ENCODE measurements at places on chromosomes 12 and 14.

DNA sequence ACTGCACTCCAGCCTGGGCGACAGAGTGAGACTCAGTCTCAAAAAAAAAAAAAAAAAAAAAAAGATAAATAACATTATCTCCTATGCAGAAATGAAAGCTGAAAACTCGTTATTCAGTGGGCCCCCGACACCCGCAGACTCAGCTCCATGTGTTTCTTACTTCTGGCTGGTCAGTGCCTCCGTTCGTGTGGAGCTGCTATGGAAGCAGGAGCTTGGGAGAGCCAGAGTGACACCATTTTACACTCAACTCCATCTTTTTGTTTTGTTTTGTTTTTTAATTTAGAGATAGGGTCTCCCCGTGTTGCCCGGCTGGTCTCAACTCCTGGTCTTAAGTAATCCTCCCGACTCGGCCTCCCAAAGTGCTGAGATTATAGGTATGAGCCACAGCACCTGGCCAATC lies 13.3 kb upstream of the PLEKHG6 start:
- DNase-seq, result no peak
- no peak overlapping the region for H3K4me3 ChIP-seq
- H3K27me3 ChIP-seq, result no peaks in the 10 kb centered on the region
- H3K4me1 ChIP-seq, result no peaks in the 10 kb centered on the region
- no peaks in the 10 kb centered on the region for H3K36me3 ChIP-seq

DNA sequence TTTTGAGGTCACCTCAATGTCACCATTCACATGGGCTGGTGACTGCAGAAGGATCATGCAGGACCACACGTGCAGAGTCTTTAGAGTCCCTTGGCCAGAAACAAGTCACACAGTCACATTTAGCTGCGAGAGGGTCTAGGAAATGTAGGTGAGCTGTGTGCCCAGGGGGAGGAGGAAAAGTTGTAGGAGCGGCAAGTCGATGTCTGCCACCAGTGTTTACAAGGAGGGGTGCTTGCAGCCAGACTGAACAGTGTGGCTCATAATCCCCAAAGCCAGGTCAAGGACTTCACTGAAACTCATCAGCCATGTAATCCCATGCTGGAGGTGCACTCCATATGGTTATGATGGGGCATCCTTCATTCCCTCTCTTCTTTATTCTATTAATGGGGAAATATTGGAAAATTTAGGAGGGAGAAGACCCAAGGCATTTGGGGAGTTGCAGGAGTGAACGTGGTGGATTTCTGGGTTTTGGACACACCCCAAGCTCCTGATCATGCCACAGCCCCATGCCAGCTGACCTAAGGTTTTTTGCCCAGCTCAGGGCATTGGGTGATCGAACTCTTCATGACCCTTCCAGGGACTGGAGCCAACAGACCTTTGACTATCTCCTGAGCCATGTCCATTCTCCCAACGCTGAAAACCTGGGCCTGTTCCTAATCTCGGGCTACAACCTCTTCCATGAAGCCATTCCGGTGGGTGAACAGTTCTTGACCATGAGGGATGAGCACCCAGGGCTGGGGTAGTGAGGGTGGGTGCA lies 7.2 kb downstream of the DAO start:
- H3K27ac ChIP-seq, result no peak overlapping the region
- DNase-seq, result no peak
- no peak overlapping the region for H3K4me3 ChIP-seq
- H3K36me3 ChIP-seq, result no peaks in the 10 kb centered on the region

DNA sequence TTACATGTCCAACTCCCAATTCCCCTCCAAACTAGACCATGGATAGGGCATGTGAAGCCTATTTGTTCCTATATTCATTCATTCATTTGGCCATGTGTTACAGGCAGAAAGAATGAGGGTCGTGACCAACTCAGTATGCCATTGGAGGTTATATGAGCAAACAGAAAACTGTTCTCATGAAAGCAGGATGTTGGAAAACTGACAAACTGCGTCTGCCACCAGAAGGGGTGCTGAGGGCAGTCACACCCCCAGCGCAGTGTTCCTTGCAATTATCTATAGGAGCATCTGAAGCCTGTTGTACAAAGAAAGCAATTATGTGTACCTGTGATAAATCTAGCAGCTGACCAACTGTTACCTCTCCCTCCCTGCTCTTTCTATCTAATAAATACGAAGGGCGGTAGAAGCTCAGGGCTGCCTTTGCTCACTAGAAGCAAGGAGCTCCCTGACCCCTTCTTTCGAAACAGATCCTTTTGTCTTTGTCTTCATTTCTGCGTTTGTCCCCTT lies 21.1 kb downstream of the ENTPD5 start:
- H3K27ac ChIP-seq, result no peak overlapping the region
- no peak for DNase-seq
- no peak overlapping the region for H3K4me3 ChIP-seq
- H3K4me1 ChIP-seq, result no peaks in the 10 kb centered on the region
- H3K27me3 ChIP-seq, result no peaks in the 10 kb centered on the region

GRCh38 chr12:52636592-52637258 lies 15.3 kb downstream of the KRT2 start:
- DNase-seq, result no peak
- H3K4me1 ChIP-seq, result no peaks in the 10 kb centered on the region
- no peak overlapping the region for H3K4me3 ChIP-seq
- no peaks in the 10 kb centered on the region for H3K36me3 ChIP-seq
- H3K27me3 ChIP-seq, result peaks cover 8% of the 10 kb centered on the region

DNA sequence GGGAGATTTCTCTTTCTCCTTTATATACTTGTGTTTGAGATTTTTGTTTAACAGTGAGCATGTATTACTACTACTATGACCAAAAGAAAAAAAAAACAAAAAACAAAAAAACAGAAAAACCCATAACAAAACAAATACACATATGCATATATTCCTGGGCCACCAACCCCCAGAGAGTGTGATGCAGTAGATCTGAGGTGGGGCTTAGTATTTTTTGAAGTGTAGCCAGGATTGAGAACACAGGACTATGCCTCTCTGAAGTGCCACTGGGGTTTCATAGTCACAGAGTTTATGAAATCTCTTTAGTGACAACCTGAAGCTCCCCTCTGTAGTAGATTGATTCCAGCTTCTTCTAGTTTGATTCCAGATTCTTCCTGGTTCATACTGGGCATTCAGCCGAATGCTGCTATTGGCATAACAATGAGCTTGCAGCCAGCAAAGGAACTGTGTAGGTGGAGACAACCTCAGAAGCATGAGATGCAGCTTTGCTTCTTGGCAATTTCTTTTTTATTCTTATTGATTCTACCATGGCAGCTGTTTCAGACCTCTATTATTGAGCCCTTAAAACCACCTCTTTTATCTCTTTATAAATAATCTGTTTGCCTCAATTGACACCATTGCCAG lies 15.5 kb upstream of the ANO4 start:
- H3K4me1 ChIP-seq, result peaks cover 9% of the 10 kb centered on the region
- no peaks in the 10 kb centered on the region for H3K36me3 ChIP-seq
- no peak for DNase-seq
- no peaks in the 10 kb centered on the region for H3K27me3 ChIP-seq

- no peak for DNase-seq
- no peaks in the 10 kb centered on the region for H3K27me3 ChIP-seq
- H3K36me3 ChIP-seq, result no peaks in the 10 kb centered on the region
- no peak overlapping the region for H3K27ac ChIP-seq
These were observed 87.2 kb downstream of the DAAM1 start for GRCh38 chr14:59275668-59276067.

DNA sequence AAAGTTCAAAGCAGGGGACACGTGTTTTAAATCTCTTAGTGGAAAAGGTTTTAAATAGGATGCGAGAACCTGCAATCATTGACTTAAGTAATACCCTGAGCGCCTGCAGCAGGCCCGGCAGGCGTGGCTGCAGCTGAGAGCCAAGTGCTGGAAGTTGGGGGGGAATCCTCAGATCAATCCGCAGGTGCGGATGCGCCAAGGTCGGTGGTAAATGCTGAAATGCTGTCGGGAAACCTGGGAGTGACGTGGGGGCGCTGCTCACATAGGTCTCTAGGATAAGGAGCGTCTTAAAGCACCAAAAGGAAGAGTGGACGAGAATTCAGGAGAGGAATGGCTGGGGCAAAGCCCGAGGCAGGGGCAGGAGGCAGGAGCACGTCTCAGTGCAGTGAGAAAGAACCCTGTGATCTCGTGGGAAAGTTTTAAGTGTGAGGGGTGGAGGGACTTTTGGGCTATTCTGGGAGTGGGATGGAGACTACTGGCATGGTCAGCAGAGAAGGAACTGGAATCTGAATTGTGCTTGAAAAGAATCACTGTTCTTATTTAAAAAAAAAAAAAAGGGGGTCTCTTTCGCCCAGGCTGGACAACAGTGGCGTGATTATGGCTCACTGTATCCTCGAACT lies 883 bp upstream of the CDCA4 start:
- peak overlapping the region; percentile 68 for H3K4me3 ChIP-seq
- H3K27ac ChIP-seq, result peak overlapping the region; percentile 70

DNA sequence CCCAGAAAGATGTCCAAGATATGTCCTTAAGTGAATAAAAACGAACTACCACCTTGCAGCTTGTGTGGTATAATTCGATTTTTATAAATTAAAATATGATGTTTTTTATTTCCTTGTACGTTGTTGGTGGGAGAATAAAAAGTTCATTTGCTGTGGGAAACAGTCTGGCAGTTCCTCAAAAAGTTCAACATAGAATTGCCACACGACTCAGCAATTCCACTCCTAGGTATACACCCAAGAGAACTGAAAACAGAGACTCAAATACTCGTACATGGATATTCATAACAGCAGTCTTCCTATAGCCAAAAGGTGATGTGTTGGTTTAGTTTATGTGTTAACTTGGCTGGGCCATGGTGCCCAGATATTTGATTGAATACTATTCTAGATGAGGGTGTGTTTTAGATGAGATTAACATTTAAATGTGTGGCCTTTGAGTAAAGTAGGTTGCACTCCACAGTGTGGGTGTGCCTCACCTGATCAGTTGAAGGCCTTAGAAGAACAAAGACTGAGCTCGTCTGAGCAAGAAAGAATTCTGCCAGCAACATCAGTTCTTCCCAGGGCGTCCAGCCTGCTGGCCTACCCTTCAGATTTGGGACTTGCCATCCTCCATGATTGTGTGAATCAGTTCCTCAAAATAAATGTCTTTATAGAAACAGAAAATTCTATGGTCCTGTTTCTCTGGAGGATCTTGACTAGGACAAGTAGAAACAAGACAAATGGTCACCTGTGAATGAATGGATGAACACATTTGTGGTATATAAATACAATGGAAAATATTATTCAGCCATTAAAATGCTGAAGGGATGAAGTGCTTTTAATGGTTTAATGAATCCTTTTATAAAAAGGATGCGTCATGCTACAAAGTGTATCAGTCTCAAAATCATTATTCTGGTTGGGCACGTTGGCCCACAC lies 5.1 kb upstream of the DENR start:
- no peak for DNase-seq
- no peaks in the 10 kb centered on the region for H3K36me3 ChIP-seq
- no peak overlapping the region for H3K27ac ChIP-seq
- no peak overlapping the region for H3K4me3 ChIP-seq
- peaks cover 18% of the 10 kb centered on the region for H3K4me1 ChIP-seq

DNA sequence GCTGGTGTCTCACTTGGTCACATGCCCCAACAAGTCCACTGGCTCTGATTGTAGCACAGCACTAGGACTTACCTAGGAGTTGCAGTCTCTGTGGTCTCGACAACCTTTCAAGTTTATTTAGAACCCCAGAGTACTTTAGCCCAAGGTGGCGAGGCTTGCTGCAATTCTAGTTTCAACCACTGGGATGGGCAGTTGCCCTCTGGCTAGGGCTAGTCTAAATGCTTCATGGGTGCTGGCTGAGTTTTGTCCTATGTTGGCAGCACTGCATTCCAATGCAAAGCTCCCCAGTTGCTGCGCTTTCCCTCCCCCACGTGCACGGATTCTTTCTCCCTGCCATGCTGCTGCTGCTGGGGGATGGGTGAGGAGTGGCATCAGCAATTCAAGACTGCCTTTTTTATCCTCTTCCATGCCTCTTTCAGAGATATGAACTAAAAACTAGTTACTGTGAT lies 207.9 kb downstream of the SYNE2 start:
- H3K4me3 ChIP-seq, result no peak overlapping the region
- no peak overlapping the region for H3K27ac ChIP-seq
- peak; percentile 78 for DNase-seq
- H3K36me3 ChIP-seq, result no peaks in the 10 kb centered on the region
- H3K4me1 ChIP-seq, result peaks cover 7% of the 10 kb centered on the region
- H3K27me3 ChIP-seq, result no peaks in the 10 kb centered on the region

GRCh38 chr14:60768602-60769001 lies 34.0 kb downstream of the MNAT1 start:
- DNase-seq, result no peak
- H3K27ac ChIP-seq, result no peak overlapping the region
- no peaks in the 10 kb centered on the region for H3K4me1 ChIP-seq

DNA sequence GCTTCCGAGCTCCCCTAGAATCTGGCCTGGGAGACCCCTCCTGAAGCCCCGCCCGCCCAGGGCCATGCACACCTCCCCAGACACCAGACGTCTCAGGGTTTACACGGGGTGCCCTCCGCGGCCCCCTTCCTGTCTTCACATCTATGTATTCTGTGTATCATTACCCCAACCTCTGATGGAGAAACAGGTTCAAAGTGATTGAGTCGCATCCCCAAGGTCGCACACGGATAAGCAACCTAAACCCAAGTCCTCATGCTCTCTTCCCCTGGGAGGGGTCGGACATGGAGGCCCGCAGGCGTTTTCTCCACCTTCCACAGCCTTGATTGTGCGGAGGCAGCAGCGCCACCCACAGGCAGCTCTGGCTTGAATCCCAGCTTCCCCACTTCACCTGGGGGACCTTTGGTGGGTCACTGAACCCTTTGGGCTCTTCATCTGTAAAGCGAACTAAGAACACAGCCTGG lies 237.3 kb downstream of the BCL11B start:
- no peak for DNase-seq
- H3K36me3 ChIP-seq, result no peaks in the 10 kb centered on the region
- H3K4me3 ChIP-seq, result no peak overlapping the region

DNA sequence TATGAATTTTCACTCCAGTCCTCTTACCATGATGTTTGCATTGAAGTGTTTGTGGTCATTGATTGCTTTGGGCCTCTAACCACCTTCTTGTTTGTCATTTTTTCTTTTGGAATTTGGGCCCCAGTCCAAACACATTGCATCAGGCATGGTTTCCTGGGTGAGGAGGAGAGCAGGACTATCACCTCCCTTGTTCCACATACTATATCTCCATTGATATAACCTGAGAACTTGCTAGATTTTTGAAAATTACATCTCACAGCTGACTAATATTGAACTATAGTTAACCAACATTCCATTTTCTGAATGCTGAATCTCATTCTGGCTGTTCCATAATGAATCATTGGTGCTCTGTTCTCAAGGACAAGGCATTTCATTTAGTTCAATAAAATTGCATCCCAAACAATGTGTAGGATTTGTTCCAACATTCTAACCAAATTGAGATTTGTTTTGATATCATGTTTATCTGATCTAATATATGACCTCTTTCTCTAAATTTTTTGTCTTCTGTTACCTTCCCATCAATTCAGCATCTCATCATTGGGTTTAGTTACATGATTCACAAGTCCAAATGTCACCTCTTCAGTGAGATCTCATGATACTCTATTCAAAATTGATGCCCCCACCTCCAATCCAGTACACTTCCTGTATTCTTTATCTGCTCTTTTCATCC lies 329.0 kb downstream of the ZFP36L1 start:
- no peak overlapping the region for H3K4me3 ChIP-seq
- peaks cover 30% of the 10 kb centered on the region for H3K4me1 ChIP-seq
- DNase-seq, result no peak
- H3K27ac ChIP-seq, result no peak overlapping the region
- H3K27me3 ChIP-seq, result no peaks in the 10 kb centered on the region
- no peaks in the 10 kb centered on the region for H3K36me3 ChIP-seq

- no peaks in the 10 kb centered on the region for H3K36me3 ChIP-seq
- no peak overlapping the region for H3K4me3 ChIP-seq
- no peak overlapping the region for H3K27ac ChIP-seq
- H3K27me3 ChIP-seq, result no peaks in the 10 kb centered on the region
These were observed 204.0 kb upstream of the AVPR1A start for GRCh38 chr12:63354969-63355368.
